ENCODE measurements at places on chromosomes 5 and 9.
A peak's percentile ranks its signal among the peaks of the same experiment; 100 is the strongest.

DNA sequence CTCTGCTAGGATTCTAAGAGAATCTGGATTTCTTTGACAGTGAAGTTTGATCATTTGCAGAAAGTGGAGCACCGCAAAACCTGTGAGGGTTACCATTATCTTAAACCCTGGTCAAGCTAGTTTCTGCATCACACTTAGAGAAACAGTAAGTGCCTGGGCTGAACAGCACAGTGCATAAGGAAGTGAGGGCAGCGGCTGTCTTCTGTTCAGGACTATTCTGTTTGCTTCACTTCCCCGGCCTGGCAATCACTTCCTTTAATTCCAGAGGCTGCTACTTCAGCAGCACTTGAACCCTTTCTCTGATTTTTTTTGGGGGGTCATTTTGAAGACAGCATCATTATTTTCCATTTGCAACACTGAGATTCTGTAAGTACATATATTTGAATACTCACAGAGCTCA lies 32.0 kb downstream of the SEMA6A start:
- DNase-seq: no peak

DNA sequence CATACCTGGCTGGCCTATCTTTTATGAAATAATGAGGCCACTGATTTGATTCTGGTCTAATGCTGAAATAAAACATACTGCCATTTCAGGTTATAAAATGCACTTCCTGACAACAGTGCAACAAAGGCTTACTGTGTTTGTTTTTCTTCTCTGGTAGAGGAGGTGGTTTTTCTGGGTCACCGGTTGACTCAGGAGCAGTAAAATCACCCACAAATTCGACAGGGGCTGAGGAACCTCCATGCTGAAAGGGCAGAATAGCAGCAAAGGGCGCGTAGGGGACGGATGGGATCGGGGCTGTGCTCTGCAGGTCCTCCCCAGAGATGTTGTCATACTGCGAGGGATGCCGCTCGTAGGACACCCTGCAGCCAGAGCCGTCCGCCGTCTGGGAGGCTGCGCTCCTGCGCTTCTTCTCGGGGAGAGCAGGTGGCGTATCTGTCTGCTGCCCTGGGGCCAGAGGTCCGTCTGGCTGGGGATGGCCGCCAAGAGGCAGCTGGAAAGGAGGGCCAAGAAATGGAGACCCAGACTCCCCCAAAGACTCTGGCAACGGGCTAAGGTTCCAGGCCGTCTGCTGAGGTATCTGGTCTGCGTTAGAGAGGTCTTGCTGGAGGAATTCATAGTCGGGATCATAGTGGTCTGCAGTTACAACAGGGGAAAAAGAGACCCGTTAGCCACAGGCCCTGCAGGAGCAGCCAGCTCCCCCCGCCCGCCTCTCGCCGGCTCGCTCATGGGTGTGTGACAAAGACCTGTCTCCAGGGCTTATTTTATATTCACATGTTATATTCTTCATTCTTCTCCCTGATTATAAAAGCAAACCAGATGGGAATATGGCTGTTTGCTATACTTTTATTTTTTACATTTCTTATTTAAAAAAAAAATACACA lies 80.7 kb downstream of the PRRT1B start:
- DNase-seq: no peak

DNA sequence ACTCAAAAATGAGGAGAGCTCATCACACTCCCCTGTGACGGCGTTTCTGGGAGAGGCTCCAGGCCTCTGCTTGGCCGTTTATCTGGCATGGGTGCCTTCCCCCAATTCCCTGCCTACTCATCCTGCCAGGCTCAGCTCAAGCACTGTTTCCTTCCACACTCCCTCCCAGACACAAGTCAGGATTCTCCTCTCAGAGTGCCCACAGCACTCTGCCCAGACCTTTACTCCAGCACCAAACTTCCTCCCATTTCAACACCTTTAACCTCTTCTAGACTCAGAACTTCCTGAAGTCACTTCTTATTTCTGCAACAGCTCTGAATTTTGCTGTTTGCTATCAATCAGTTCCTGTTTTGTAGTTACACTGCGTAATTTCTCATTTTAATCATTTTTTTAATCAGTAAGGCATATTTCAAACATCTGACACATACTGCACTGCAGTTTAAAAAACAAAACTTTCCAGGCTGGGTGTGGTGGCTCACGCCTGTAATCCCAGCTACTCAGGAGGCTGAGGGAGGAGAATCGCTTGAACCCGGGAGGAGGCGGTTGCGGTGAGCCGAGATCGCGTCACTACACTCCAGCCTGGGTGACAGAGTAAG lies 16.0 kb downstream of the TRMO start:
- peak; percentile 54 for DNase-seq

DNA sequence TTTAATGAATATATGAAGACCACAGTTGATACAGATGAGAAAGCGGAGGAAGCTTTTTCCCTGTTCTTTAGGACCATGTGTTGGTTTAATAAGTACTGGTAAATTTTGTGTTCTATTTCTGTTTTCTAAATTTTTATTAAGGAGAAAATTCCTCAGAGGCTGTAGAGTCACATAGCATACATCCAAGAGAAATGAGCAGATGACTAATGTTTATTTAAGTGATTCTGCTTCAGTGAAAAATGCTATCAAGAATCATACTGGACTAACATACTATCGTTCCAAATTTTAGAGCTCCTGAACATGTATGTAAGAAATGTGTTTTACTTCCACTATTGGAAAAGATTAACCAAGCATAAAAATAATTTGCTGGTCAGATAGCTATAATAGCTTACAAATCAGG lies 115.0 kb downstream of the KIAA1958 start:
- no peak for DNase-seq

DNA sequence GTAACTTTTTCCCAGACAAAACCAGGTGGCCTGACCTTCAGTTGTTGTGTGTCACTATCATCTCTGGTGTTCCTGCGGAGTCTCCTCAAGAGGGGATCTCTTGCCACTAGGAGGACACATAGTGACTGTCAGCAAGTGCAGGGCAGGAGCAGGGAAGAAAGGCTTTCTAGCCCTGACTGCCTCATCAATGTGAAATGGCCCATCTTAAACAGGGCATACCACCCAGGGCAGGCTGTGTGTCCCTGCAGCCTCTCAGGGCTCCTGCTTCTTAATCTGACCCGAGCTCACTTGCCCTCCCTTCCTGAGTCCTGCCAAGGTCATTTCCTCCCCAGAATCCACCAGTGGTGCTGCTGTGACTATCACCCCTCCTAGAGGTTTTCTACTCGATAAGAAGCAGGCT lies 57.4 kb upstream of the SIMC1 start:
- no peak for DNase-seq

GRCh38 chr5:50501491-50502228 lies 60.6 kb upstream of the EMB start:
- no peak for DNase-seq

- no peak for DNase-seq
Observed at GRCh38 chr9:118364266-118365106, 660.3 kb downstream of the TLR4 start.

DNA sequence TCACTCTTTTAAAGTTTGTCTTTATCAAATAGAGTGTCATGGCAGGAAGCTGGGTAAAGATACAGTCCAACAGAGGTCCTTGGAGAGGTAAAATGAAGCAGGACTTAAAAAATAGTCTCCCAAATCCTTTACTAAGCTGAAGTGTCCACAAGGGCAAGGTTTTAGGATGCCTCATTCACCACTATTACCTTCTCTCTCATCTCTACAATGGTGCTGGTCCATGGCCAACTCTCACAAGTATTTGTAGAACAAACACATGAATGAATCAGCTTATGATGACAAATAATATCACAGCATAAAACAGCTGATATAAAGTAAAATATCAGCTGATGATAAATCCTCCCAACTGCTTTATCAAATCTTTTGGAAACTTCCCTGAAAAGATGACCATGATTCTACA lies 162.3 kb upstream of the ZNF462 start:
- no peak for DNase-seq

DNA sequence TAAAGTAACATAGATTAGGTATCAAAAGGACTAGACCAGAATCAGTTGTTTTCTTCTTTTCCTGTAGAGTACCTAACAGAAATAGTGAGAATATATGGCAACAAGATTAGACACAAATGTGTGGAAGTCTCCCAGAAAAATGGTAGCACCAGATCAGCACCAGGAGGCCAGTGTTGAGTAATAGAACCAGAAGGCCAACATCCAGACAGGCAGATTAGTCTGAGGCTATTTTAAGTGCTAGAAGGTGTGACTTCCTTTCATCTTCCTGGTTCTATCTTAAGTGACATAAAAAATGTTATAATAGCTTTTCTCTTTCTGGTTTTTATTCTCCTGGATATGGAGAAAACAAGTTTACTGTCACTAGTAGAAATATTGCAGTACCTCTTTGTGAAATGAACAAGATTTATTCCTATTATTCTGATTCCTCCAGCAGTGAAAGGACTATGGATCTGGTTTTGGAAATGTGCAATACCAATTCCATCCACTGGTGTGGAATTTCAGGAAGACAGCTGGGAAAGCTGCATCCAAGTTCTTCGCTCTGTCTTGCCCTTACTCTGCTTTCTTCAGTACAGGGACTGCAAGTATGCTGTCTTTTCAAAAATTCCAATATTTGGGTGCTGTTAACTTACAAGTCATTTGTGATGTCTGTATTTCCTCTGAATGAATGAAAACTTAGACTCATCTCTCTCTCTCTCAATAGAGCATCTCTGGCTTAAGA lies 39.1 kb downstream of the SHLD3 start:
- no peak for DNase-seq

DNA sequence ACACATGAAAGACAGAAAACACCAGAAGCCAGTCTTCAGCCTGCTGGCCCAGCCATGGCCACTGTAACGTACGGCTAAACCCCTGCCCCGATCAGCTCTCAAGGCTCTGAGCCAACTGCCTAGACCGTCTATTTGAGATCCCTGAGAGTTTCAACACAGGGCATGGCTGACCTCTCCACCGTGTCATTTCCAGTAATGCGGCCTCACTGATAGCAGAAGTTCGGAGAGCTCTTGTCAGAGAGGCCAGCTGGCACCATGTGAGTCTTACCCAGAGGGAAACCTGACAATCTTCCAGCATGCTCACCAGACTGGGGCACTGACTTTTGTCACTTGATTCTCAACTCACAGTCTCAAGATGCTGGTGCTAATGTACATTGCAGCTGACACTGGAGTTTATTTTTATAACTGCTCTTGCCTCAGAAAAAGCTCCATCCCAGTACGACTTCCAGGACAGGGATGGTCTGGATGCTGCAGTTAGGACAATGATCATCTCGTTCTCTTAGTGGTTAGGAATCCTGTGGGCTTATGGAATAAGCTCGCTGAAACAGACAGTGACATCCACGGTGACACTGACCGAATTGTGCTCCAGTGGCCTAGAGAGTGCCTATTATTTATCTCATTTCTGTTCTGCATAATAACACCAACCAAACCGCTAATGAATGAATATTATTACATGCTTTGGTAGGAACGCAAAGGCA lies 372.7 kb downstream of the ICE1 start:
- DNase-seq: no peak

- no peak for DNase-seq
Observed at GRCh38 chr5:147375151-147375550, 134.7 kb downstream of the DPYSL3 start.

DNA sequence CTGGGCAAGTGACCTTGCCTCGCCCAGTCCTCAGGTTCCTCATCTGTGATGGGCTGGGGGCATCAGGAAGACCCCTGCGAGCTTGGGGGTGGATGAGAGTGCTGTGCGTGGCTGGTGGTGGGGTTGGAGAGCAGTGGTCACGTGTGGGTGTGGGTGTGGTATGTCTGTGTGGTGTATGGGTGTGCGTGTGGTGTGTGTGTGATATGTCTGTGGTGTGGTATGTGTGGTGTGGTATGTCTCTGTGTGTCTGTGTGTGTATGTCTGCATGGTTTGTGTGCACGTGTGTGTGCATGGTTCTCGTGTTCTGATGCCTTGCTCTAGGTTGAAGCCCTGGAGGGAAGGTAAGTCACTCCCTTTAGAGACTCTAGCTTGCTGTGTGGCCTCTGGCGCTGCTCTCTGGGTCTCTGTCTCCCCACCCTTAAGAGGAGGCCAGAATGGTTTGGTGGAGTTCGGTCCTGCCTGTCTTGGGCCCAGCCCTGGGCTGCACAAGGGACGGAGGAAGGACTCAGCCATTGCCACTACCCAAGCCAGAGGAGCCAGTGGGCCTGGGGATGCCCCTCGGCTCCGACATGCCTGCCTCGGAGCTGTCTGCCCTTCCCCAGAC lies 87.0 kb downstream of the RXRA start:
- DNase-seq: no peak

- no peak for DNase-seq
Observed at GRCh38 chr5:153707626-153708025, 217.2 kb downstream of the GRIA1 start.

DNA sequence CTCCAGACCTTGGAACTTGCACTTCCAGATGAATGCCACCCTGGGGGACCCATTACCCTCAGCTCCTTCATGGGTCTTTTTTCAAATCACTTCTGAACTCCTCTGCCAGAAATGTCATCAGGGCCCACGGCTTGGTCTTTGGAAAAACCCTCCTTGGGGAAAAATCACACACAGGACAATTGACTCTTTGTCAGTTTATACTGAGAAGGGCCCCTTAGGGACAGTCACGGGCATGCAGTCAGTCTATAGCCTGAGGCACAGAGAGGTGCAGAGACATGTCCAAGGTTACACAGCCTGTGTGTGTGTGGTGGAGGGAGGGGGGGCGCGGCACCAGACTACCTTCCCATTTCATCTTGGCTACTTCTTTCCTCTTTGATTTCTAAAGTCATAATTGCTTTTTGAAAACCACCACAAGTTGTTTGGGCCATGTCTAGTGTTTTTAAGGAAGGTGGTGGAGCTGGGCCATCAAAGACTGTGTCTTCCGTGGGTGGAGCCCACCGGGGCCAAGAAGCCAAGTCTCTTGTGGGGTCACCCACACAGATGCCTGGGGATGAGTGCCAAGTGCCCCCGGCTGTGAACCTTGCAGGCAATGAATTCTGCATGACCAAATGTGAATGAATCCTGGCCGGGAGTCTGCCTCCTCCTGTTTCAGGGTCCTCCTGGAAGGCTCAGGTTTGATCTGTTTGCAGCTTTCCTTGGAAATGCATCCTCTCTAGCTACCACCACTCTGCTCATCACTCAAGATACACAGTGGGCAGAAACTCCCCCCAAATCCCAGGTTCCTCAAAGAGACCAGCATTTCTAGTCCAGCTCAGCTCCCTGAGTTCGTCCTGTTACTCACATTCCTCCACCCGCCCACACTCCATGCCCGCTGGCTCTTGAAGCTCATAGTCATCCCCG lies 200.1 kb upstream of the TBC1D2 start:
- no peak for DNase-seq

DNA sequence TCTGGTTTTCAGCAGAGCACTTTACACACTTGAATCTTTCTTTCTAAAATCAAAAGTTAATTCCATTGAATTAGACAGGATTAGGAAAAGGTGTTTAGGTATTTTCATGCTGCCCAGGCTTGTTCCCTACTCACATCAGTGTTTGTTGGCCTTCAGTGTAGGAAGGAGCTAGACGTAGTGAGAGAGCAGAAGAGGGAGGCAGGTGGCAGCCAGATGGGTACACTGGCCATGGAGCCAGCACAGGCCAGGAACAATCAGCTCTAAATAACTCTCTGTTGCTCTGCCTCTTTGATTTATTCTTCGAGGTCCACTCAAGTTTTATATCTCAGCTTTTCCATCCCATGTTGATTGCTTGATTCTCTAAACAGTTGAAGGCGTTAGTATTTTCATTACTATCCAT lies 529.6 kb downstream of the PSAT1 start:
- DNase-seq: no peak

Measured in stimulated activated naive CD4-positive, alpha-beta T cell (primary cell).